IPS DF 19.7 (cell line): ENCODE measurements at places on chromosomes 13 and 19.

DNA sequence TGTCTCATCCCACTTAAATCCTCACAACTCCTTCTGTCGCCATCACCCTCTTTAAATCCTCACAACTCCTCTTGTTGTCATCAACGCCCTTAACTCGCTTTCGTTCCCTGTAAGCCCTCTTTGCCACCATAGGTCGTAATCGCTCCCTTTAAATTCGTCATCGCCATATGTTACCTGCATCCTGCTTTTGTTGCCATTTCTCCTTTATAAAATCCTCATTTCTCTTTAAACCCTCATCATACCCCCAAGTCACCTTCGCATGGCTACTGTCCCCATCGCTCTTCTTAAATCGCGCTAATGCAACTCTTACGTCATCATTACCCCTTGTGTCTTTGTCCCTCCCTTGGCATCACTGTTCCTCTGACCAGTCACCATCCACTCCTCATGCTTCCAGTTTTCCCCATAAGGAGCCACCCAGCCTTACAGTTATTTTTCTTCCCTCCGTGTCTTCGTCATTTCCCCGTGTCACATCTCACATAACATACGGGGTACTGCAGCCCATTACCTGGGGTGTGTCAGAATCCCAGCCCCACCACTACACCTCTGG, 539 bp downstream of the PLD3 start:
- DNase-seq: no peak

DNA sequence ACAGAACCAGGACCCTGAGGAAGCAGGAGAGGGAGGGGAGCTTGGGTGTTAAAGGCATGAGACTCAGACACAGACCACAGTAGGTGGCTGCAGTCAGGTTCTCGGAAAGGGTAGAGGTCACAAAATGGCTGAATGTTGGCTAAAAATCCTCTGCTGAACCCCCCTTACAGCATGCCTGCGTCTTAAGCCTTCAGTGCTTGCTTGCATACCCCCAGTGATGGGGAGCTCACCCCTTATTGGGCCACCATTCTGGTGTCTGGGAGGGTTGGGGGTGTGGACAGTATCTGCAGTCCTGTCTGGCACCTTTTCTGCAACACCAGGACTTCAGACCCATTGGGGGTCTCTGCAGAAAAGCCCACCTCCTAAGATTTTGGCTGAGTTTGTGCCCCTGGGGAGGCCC, 14.2 kb upstream of the B3GNT3 start:
- DNase-seq: no peak

DNA sequence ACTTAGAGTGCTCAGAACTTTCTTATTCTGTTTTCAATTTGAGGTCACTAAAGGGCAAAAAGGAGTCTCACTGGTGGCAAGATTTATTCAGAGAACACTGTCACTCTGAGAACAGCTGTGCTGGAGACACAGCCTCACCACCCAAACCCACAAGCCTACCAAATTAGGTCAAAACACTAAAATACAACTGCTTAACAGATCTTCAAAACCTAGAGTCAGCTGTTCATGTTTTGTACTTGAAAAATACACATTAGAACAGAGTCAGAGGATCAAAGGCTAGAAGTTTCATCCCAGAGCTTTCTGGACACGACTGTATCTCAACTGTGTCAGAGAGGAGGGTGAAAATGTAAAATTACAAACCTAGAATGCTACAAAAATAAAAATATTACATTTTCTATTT, 89.3 kb downstream of the MIPEP start:
- DNase-seq: no peak

DNA sequence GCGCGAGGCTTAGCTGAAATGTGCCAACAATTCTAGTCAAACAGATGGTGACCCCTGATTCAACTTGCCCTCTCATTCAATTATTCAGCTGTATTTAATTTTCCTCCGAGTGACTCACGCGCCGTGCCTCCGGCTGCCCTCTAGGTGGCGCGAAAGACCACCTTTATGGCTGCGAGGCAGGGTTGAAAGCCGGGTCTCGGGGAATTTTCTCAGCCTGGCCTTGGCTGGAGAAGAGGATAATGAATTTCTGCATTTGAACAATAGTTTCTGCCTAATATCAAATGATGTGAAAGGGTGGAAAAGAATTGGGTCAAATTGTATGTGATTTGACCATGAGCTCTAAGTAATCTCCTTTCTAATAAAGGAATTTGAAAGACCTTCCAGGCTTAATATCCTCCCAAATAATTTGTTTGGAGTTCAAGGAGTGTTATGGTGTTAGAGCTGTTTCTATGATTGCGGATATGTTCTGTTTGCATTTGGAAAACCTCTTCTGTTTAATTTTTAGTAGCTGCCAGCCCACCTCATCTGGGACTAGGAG, 310.9 kb downstream of the ZNF536 start:
- DNase-seq: no peak

GRCh38 chr13:29465741-29466293, 129.7 kb downstream of the SLC7A1 start:
- DNase-seq: no peak

- DNase-seq: no peak
These were observed 66.6 kb upstream of the XPO4 start for GRCh38 chr13:20969182-20969581.

- no peak for DNase-seq
These were observed at the start of gene RETN for GRCh38 chr19:7668842-7669241. TSS of gene RETN (plus strand) at chr19:7669049. CDS start at chr19:7669327, 278 bp downstream.

DNA sequence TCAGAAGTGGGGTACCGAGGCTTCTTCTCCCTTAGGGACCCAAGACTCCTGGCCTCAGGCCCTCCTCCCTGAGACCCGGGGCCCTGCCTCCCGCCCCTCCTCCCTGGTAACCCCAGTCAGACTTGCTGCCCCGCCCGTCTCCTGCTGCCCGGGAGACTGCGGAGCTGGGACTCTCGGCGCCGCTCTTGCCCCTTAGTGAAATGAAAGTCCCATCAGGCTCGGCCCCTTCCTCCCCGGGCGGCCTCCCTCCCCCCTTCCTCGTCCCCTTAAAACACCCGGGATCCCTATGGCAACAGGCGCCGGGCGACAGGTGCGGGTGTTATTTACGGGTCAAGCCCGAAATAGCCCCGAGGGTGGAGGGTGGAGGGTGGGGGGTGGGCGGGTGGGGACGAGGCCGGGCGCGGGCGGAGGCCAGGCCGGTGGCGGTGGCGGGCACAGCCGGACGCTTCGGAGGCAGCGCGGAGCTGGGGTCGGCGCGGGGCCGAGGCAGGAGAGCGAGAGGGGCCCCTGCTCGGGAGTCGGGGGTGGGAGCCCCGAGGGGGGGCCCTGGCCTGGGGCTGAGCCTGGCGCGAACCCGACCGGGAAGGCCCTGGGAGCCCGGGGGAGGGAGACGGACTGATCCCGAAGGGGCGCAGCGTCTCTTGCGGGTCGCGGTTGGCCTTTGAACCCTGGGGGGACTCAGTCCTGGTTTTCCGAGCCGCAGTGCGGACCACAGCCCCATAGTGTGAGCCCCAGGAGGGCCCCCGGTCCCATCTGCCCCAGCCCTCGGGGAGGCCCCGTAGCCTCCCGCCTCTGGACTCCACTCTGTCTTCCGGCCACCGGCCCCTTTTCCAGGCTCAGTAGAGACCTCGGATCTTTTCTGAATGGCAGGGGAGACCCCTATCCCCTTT, at the start of gene CACNG6:
Gene CACNG6, plus strand, starts transcription at position 414 of the 890 bp plus-strand sequence. CDS start 1,241 bp downstream, outside the sequence.
- DNase-seq: no peak

GRCh38 chr19:18321734-18322102, 1.2 kb downstream of the LSM4 start:
- no peak for DNase-seq

DNA sequence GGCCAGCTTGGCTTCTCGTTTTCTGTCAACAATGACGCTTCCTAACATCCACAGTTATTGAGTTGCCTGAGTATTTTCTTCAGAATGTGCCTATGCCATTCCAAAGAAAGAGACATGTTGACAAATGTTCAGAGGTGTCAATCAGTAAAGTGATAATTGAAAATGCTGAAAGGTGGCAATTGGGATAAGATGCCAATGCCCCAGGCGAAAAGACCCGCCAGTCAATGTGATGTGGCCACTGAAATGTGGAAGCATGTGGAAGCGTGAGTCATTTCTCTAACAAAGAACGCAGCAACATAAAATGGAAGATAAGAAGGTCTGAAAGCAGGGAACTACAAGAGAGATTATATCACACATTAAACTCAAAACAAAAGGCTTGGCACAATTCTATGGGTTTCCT, 882.2 kb upstream of the SLC10A2 start:
- no peak for DNase-seq

DNA sequence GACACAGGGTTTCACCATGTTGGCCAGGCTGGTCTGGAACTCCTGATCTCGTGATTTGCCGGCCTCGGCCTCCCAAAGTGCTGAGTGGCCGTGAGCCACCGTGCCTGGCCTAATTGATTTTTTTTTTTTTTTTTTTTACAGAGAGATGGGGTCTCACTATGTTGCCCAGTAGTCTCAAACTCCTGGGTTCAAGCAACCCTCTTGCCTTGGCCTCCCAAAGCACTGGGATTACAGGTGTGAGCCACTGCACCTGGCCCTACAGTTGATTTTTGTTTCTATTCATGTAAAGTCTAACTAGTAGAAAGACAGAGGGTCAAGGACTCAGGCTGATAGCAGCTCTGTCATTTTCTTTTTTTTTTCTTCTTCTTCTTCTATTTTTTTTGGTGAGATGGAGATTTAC, 21.8 kb downstream of the FGF21 start:
- DNase-seq: no peak

DNA sequence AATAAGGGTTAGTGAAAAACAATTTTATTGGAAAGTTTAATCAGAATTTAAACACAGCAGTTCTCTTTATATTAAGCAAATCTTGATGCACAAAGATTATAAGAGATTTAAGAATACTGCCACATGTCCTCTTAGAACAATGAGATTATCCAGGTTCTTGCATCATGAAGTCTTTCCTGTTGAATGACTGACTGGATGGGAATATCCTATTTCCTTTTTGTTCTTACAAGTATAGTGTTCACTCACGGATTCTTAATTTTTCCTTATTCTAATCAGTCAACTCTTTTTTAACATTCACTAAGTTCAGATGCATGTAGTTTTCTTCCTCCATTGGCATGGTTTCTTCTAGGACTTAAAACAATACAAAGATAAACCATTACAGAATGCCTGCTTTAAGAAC, 10.1 kb downstream of the URI1 start:
- DNase-seq: no peak

GRCh38 chr19:44878120-44878865, 12.8 kb upstream of the TOMM40 start:
- no peak for DNase-seq

DNA sequence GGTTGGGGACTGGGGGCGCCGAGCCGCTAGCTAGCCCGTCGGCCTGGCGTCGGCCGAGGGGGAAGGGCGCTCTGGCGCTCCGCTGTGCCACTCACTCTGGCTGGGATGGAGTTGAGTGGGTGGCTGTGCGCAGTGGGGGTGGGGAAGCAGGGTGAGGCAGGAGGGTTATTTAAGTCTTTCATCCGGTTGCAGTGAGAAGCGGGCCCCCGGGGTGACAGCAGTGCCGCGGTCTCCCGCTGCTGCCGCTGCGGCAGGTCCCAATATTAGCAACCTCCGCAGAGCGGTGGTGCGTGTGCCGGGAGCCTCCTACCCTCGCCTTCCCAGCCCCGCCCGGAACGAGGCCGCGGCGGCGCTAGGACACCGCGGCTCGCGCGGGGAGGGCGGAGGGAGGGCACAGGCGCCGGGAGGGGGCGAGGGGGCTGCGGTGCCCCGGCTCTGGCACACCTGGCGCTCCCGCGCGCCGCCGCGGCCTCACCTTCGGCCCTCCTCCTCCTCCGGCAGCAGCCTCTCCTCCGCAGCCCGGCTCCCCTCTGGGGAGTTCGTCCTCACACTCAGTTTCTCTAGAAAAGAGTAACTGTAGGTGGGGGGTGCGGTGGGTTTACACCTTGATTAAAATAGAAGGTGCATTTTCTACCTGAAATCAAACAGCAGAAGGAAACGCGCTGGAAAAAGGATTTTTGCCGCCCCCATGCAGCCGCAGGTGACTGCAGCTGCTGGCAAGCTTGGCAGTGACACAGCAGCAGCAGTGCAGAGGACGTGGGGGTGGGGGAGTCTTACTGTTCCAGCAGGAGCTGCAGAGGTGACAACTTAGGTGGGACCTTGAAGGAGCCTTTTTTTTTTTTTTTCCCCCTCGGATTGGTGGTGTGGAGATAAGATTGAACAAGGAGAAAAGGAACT, 4.5 kb downstream of the FGF9 start:
- no peak for DNase-seq
